HCT116 (cell line): ENCODE measurements at places on chromosomes 13 and 19. TPM values are rescaled to one million over a fixed set of nuclear protein-coding genes. Genes with fewer than 3 reads are reported as not detected.

GRCh38 chr13:106867249-106867648 lies 299.3 kb upstream of the ARGLU1 start:
- no peak for DNase-seq

- DNase-seq, result no peak
These were observed 4.0 kb downstream of the SYT5 start for GRCh38 chr19:55176076-55176475.

DNA sequence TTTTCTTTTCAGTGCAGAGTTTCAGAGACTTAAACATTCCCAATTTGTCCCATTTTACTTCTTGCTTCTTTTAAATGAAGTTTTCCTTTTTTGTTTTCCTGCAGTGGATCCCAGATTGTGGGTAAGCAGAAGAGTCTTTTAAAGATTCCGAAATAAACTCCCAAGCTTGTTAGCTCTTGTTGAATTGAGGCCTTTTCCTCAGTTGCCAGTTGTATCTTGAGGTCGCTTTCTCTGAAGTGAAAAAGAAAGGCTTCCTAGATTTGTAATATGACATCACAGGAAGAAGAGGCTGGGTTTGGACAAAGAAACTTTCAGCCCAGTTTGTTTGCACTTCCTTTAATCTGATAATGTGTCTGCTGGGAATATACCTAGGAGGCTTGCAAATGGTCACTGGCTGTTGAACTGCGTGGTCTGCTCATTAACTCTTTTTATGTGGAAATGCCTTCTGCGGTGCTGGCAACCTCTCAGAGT lies at the start of gene LPAR6:
TSS of gene LPAR6 (minus strand) at position 233 of the 471 bp plus-strand sequence. CDS start 690 bp downstream, outside the sequence.
- no peak for DNase-seq

GRCh38 chr13:107770541-107770940 lies 444.8 kb downstream of the LIG4 start:
- DNase-seq, result no peak

DNA sequence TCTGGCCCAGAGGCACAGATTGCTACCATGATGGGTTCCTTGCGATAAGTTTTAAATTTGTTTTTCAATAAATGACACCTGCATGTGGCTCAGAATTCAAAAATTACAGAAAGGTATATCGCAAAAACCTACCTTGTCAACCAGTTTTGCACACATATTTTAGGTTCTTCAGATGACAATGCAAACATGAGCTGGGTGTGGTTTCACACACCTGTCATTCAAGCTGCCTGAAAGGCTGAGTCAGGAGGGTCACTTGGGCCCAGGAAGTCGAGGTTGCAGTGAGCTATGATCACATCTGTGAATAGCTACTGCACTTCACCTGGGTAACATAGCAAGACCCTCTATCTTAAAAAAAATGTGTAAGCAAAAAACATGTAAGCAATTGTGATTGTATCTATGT lies 56.1 kb downstream of the DNM2 start:
- DNase-seq, result no peak

- DNase-seq, result no peak
These were observed 4.9 kb downstream of the UCHL3 start for GRCh38 chr13:75554464-75554863.

DNA sequence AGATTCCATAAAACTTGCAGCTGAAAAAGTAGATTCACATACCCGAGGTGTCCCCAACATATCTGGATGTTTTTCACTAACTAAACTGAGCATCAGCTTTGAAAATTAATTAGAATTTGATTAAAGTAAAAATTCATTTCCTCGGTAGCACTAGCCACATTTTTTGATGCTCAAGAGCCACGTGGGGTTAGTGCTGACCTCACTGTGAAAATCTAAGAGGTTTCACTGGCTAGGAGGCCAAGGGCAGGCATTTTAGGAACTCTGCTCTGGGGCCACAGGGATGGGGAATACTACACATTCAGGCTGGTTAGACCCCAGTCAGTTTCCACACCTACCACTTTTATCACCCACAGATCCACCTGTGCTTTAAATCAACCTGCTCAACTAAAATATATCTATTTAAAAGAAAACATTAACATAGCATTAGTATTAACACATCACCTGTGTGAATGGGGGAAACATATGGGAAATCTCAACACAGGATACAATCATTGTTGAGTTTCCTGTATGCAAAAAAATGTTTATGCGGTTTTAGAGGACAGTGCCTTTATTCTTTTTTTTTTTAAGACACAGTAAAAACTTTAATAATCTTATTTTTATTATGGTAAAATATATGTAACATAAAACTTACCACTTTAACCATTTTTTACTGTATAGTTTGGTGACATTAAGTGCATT lies 45.5 kb downstream of the BRD4 start:
- no peak for DNase-seq

DNA sequence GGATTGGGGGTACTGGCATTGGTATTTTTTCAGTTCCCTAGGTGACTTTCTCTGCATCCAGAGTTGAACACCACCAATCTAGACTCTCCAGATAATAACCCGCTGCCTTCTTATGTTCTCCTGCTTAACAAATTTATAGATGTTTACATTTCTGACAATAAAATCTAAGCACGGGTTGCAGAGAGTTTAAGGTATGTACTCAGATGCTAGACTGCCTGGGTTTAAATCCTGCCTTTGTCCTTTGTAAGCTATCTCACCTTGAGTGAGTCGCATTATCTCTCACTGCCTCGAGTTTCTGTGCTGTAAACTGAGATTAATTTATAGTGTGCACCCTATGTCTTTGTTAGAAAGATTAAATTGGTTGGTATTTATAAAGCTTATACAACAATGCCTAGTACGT lies 131.4 kb upstream of the ARGLU1 start:
- no peak for DNase-seq

- DNase-seq, result no peak
These were observed 16.0 kb upstream of the GNA15 start for GRCh38 chr19:3119693-3120380.

DNA sequence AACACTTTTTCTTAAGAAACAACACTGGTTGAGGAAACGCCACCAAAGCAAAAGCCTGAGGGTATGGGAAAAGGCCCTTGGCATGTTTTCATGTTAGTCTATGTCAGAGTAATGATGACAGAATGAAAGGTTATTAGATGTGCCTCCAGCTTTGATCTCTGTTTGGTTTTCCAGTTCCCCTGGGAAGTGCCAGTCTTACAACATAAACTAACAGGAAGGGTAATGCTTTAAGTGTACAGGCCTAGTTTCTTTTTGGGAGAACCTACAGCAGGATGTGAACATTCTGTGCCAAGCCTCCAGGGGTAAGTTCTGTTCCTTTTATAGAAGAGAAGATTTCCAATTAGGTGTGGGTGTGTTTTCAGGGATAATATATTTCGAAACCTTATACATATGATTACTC lies 121.7 kb downstream of the FNDC3A start:
- peak; percentile 13 for DNase-seq

The CA11 gene
- total RNA-seq, result 29.6 TPM

The FAM216B gene
- total RNA-seq, result not detected

The ZNF610 gene
- total RNA-seq, result not detected

The LRRC8E gene
- total RNA-seq, result 18.1 TPM

The ZNF112 gene
- total RNA-seq, result 3.6 TPM

The CYP2B6 gene
- 0.74 TPM for total RNA-seq
